ENCODE measurements at places on chromosomes 12 and 14.

DNA sequence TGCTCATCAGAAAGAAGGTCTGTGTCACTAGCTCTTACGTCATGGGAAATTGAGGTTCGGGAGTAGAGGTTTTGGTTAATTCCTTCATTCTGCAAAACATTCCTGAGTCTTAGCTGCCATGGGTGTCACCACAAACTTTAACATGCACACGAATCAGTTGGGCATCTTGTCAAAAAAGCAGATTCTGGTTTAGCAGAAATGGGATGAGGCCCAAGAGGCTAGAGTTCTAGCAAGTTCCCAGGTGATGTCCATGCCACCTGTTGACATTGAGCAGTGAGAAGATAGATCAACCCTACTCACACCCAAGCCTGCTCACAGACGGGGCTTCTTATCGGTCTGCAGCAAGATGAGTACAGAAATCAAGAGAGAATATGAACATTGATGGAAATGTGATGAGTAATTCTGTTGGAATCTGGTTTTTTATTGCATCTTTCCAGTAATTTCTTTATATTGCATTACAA lies 11.7 kb upstream of the RIN3 start:
- DNase-seq = no peak

DNA sequence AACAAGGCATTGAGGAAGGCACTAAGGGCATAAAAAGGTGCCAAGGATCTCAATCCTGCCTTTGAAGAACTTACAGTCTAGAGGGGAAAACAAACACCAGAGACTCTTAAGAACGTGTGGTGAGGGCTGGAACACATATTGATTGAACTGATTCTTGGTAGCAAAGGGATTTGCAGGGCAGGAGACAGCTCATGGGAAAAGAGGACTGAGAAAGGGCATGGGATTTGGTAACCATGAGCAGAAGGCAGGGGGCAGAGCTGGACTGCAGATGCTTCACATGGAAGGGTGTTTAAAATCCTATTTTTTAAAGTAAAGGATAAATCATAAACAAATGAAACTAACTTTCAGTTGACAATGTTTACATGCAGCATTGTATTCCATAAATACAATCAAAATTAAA lies 203.1 kb downstream of the ITPR2 start:
- DNase-seq = no peak

DNA sequence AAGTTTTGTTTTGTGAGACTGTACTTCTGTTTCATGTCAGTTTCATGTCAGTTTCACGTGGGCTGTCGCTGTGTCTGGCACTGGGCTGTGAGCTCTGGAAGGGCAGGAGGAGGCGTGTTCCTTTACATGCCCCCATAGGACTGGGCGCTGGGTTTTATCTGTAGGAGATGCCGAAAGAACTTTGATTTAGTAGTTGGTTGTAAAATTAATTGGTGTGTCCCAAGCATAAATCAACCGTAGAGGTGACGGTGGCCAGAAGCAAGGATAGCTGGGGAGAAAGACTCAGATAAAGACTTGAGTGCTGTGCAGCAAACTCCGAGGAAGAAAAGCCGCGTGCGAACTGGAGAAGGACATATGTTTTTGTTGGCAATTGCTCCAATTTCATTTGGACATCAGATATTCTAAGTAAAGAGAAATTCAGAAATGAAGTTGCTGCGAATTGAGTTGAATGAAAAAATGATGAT lies 182.5 kb downstream of the VRK1 start:
- DNase-seq = no peak

DNA sequence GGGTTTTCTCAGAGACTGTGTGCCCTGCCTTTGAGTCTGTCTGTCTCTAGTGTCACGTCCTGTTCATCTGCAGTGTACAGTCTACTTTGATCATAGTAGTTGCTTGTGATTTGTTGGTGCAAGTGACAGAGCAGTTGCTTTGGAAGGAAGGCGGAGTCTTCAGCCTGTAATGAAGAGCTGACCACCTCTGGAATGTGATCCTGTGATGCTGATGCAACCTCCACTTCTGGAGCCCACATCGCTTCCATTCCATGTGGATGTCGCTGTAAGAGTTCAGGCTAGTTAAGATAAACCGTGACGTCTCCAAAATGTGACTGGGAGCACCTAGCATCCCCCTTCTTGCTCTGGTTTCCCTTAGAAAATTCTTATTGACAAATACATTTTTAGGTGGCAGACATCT lies 51.8 kb downstream of the PELI2 start:
- DNase-seq = no peak

DNA sequence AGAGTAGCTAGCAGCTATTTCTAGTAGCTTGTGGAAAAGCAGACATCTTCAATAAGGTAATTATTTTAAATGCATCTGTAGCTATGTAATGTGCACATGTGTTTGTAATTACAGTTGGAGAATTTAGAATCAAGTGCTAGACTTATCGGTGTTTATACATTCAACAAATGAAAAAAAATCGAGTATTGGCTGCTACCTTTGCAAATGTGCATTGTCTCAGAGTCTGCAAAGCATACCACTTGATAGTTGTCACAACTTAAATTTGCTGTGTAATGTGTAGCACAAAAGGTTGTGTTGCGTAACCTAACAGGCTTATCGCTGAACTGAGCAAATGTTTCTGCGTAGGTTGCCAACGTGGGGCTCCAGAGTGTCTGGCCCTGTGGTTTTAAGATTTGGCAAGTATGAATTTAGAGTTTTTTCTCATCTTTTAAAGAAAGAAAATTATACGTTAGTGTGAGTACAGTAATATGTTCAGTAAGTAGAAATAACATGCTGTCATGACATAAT lies 44.3 kb downstream of the TMTC2 start:
- DNase-seq = no peak
